CD8-positive, alpha-beta memory T cell (primary cell): ENCODE measurements at places on chromosomes 1 and 21. TPM values are rescaled to one million over a fixed set of nuclear protein-coding genes. Genes with fewer than 3 reads are reported as not detected.

GRCh38 chr1:60463146-60463545 lies 389.6 kb upstream of the C1orf87 start:
- DNase-seq = no peak

OR2T8 gene
- total RNA-seq = not detected

DNA sequence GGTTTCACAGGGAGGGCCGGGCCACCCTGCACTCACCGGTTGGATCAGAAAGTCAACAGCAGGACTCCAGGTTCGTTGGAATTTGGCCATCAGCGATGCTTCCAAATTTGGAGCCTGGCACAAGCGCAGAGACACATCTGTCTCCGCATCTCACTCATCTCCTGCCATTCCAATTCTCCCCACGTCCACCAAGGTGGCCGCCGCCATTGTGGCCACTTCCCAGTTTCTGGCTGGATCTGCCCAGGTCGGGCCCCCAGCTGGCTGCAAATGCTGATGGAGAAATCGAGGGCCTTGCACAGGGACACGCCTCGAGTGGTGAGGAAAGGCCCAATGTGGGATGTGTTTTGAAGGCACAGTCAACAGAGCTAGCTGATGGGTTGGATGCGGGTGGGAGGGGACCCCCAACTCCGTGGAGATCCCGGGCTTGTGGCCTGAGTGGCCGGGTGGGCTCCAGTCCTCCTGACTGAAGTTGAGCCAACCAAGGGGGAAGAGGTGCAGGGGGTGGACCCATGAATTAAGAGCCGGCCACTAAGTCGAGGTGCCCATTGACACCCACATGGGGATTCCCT lies 102.7 kb downstream of the CRYAA start:
- DNase-seq = no peak

GRCh38 chr1:242448910-242449645 lies 75.4 kb downstream of the PLD5 start:
- DNase-seq = no peak

DNA sequence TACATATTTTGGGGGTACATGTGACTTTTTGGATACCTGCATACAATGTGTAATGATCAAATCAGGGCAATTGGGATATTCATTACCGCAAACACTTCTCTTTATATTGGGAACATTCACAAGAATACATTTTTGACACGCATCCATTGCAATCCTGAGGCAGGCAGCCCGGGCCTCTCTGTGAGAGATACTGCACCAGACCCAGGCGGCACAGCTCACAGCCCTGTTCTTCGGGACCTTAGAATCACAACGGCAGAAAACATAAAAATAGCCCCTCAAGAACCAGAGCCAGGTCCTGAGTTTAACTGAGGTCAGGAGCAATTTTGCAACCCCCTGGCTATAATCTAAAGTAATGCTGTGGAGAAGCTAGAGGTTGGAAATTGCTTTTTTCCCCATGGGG lies 90.8 kb upstream of the PGBD5 start:
- no peak for DNase-seq

GRCh38 chr1:204437796-204438570 lies 26.4 kb upstream of the PPP1R15B start:
- no peak for DNase-seq

BEND5 gene
- 0.55 TPM for total RNA-seq

SYCP1 gene
- total RNA-seq = not detected

DNA sequence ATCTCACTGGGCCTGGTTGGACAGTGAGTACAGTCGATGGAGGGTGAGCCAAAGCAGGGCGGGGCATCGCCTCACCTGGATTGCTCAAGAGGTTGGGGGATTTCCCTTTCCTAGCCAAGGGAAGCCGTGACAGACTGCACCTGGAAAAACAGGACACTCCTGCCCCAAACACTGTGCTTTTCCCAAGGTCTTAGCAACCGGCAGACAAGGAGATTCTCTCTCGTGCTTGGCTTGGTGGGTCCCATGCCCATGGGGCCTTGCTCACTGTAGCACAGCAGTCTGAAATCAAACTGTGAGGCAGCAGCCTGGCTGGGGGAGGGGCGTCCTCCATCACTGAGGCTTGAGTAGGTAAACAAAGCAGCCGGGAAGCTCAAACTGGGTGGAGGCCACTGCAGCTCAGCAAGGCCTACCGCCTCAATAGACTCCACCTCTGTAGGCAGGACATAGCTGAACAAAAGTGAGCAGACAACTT lies 11.3 kb downstream of the C1orf105 start:
- peak; percentile 34 for DNase-seq

HHAT gene
- 2.1 TPM for total RNA-seq

DNA sequence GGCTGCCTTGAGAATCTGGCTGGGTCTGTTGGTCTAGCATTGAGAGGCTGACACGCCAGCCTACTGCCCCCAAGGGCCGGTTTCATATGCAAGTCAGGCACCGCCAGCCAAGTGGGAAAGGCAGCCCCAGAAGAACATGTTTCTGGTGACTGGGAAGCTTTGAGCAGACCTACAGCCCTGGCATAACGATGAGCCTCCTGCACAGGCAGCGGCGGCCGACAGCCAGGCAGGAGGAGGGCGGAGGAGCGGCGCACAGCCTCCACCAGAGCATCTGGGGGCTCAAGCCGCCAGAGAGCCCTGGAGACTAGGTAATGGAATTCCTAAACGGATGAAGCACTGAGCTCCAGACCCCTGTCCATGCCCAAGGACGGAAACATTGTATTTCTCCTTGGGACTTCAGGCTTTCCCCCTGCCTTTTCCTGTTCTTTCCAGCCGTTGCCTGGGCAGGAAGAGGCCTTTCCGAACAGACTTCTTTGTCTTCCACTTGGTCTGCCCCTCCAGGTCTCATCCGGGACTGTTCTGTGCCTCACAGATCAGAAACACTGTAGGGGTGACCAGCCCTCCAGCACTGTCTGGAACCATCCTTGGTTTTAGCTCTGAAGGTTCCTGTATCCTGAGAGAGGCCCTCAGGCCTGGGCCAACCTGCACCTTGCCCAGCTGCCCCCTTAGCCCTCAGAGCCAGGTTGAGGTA lies 59.5 kb downstream of the IRF2BP2 start:
- DNase-seq = no peak

TEDDM1 gene
- total RNA-seq = not detected

- DNase-seq = no peak
Measured at GRCh38 chr1:41404308-41404761, 43.1 kb downstream of the FOXO6 start.

DNA sequence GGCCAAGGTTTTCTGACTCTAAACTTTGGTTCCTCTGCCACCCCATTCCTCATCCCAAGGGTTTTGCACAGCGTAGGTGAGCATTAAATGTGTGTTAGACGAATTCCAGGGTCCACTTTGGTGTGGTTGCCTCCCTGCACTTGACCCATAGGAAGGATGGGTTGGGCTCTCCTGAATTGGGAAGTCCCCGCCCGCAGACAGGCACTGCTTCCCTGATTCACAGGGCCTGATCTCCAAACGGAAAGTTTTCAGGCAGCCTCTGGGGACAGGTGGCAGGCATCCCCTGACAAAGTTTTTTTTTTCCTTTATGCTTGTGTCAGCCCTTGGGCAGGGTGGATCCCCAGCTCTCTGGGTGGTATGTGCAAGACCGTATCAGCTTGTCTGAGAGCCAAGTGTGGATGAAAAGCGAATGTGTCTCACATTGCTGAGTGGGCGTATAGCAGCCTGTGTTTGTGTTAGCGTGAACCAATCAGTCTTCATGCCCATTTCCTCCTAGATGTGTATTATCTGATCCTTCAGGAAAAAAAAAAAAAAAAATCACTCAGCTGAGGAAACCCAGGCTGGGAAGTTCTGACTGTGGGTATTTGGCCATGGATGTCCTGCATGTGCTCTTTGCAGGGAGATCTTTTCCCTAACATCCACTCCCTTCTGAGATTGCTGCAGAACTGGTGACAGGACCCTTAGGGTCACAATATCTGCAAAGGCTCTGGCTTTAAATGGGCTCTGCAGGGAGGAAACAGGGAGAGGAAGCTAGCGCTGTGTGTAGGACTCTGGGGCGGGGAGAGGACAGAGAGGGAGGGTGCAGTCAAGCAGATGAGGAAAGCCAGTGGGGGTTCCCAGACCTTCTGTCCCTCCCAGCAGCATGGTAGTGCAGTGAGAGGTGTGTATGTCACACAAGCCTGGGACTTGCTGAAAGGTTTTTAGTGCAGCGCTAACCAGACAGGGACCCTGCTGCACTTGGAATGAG lies 42.2 kb upstream of the TRABD2B start:
- DNase-seq = no peak

DNA sequence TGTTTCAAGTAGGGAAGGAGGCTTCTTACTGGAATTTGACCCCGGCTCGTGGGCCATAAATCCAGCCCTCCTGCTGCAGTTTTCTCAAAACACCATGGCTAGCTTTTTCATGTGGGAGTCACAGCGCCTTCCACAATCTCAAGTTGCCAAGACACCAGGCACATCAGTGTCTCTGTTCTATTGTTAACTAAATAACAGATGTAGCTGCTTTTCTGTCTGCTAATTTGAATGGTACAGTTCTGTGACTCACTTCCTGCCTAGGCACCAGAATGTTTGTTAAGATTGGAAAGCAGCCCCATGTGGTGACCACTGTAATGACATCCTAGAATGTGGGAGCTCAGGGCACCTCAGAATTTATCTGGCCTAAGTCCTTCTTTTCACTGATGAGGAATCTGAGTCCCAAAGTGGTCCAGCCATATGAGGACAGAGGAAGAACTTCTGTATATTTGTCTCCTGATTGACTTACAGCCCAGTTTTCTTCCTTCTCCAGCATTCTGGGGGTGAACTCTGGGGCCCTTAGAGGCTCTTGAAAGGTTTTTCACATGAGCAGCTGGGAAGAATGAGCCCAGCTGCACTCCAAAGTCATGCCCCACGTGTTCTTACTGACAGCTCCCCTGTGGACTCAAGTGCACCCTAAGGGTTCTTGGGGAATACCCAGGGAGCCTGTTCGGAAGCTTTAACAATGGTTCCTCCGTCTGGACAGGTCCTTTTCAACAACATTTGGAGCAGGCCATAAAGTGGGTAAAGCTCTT lies 27.5 kb downstream of the TRIM45 start:
- no peak for DNase-seq

GRCh38 chr1:157968508-157968907 lies 24.9 kb upstream of the KIRREL1 start:
- no peak for DNase-seq

AADACL4 gene
- total RNA-seq = not detected

- no peak for DNase-seq
Measured at GRCh38 chr1:183604815-183605214, 14.6 kb upstream of the NCF2 start.

- no peak for DNase-seq
Measured at GRCh38 chr1:55500601-55501000, 285.4 kb upstream of the USP24 start.

DNA sequence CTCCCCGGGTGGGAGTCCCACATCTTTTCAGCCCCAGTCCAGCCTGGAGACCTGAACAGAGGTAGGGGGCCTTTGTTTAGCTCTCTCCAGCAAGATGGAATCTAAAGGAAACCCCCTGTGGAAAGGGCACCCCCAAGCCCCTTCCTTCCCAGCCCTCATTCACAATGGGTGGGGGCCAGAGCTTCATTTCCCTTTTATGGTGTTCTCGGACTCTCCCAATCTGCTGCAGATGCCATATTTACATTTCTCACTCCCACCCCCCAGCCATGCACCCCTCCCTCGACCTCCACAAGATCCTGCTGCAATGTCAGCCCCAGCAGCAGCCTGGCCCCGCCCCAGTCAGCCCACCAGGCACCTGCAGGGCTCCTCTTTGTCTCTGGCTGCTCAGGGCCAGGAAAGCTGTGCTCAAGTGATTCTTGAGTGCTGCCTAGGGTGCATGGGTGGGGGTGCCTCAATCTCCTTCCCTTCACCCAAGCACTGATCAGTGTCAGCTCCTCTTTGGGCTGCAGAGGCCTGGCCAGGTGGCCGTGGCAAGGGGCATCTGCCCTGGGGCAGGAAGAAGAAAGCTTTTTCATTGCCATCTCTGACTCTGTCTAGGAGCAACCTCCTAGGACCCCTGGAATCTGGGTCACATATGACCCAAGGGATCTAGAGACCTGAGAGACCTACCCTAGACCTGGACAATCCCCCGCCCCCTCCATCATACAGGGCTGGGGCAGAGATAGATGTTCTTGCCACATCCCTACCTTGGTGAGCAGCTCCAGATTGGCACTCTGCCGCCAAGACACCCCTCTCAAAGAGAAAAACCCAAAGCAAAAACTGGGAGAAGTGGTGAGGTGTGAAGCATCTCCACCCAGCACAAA lies 1.7 kb downstream of the KIF21B start:
- no peak for DNase-seq

CRYAA gene
- not detected for total RNA-seq

OR14K1 gene
- total RNA-seq = not detected

NBPF14 gene
- total RNA-seq = 11.2 TPM

- DNase-seq = no peak
Measured at GRCh38 chr1:234538062-234538731, 59.2 kb upstream of the TARBP1 start.

GRCh38 chr1:156801409-156802121 lies 15.1 kb downstream of the SH2D2A start:
- peak; percentile 6 for DNase-seq

GRCh38 chr1:42189931-42190853 lies 25.6 kb upstream of the GUCA2A start:
- DNase-seq = no peak

GRCh38 chr1:23431431-23431830 lies 6.9 kb upstream of the TCEA3 start:
- no peak for DNase-seq

DNA sequence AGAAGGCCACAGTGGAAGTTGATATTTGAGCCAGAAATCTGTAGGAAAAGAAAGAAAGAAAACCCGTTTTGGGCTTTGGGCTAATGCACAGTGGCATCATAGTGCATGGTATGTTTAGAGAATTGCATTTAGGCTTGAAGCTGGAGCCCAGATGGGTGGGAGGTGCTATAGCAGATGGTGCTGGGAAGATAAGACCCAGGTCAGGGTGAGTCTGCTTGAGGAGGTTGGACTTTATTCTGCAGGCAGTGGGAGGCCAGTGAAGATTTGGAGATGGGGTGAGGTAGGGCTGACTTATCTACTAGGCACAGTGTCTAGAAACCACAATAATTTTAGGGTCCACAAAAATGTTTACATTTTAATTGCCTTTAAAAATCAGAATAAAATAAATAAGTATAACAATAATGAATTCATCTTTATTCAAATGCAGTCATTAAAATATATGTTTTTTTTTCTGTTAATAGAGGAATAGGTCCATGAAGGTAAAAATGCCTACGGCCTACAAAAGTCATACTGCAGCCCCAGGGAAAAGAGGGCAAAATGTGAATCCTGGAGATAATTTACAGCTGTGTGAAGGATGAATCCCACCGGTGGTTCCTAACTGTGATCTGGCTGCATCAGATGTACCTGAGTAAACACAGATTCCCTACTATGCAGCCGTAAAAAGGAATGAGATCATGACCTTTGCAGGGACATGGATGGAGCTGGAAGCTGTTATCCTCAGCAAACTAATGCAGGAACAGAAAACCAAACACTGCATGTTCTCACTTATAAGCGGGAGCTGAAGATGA lies 8.7 kb downstream of the DNAJC6 start:
- DNase-seq = no peak

KIRREL1 gene
- total RNA-seq = 0.04 TPM

LIN28A gene
- not detected for total RNA-seq

GRCh38 chr1:55522353-55522903 lies 307.3 kb upstream of the USP24 start:
- no peak for DNase-seq
